ENCODE measurements at places on chromosomes 2 and 18.

GRCh38 chr2:46601328-46601963 is 122.1 kb downstream of the TMEM247 start:
- peak; percentile 61 for DNase-seq

GRCh38 chr18:63443829-63444228 is 21.6 kb upstream of the VPS4B start:
- DNase-seq = no peak

DNA sequence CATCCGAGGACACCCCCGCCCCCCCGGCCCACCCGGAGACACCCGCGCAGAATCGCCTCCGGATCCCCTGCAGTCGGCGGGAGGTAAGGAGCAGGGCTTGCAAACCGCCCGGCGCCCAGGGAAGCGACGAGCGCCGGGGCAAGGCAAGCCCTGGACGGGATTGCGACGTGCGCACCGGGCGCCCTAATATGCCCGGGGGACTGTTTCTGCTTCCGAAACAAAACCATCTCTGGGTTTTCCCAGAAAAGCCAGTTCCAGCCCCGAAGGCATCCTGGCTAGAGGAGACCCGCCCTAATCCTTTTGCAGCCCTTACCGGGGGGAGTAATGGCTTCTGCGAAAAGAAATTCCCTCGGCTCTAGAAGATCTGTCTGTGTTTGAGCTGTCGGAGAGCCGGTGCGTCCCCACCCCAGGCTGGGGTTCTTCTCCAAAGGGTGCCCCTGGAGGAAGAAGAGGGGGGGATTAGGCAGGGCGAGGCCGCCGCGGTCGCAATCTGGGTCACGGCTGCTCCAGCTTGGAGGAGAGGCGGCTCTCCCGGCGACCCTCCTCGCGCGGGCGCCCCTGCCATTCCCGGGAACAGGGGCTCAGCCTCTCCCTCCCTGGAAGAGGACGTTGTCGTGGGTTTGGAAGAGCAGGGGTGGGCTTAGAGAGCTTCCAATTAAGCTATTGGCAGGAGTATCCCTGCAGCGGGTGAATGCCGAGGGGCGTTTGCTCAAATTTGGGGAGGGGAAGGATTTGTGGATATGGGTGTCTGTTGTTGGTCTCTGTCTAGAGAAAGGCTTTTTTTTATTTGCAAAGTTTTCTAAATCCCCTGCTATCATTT is 521 bp downstream of the MYCN start:
- DNase-seq = no peak

DNA sequence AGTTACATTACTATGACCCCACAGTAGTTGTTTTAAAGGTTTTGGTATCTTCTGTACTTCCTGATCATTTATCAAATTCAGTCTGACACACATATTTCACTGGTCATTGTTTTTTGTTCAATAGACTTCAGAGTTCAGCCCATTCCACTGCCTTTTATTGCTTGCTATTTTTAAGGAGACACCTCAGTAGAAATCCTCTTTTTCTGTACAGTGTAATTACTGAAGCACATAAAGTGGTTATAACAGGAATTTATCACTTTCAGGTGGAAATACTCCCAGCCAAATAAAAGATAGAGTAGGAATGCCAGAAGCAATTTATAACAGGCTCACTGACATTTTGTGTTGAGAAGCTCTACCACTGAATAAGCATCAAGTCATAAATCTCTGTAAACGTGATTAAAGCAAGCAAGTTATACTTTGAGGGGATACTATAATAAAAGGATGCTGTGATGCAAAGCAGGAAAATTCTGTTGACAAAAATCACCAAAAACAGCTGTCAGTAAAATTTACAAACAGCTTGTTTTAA is 6.6 kb upstream of the BARD1 start:
- DNase-seq = no peak

DNA sequence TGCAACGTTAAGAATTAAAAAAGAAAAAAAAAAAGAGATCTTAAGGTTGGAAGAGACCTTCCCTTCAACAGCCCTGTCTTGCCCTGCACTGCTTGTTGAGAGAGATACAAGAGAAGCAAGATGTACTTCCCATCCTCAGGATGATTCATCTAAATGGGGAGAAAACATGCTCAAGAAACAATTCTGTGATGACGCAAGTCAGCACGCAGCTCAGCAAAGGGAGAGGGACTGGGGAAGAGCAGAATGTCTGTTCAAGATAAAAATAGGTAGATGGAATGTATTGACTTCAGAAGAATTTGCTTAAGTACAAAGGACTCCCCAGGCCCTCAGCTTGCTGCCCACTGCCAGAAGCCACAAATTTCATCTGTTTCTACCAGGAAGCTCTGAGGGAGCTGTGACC is 198.2 kb upstream of the SPRED2 start:
- DNase-seq = peak; percentile 21

DNA sequence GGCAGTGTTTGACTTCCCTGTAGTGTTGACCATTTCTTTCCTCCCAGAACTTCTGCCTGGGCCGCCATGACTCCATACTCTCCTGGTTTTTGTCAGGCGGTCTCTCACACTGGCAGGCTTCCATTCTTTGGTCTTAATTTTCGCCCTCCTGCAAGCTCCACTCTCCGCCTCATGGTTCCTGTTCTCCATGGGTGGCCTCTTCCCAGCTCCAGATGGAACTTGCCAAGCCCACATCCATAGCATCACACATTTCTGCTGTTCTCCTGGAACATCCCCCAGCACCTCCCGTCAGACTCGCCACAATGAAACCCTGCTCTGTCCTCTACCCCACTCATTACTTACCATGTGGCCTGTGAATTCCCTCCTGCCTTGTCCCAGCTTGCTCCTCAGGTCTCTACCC is 896 bp upstream of the AFF3 start:
- DNase-seq = no peak

GRCh38 chr18:62335494-62335893 is 10.4 kb downstream of the TNFRSF11A start:
- no peak for DNase-seq

GRCh38 chr2:234929002-234929401 is 22.8 kb upstream of the SH3BP4 start:
- DNase-seq = no peak

GRCh38 chr2:224769489-224769888 is 53.3 kb upstream of the CCDC195 start:
- no peak for DNase-seq

DNA sequence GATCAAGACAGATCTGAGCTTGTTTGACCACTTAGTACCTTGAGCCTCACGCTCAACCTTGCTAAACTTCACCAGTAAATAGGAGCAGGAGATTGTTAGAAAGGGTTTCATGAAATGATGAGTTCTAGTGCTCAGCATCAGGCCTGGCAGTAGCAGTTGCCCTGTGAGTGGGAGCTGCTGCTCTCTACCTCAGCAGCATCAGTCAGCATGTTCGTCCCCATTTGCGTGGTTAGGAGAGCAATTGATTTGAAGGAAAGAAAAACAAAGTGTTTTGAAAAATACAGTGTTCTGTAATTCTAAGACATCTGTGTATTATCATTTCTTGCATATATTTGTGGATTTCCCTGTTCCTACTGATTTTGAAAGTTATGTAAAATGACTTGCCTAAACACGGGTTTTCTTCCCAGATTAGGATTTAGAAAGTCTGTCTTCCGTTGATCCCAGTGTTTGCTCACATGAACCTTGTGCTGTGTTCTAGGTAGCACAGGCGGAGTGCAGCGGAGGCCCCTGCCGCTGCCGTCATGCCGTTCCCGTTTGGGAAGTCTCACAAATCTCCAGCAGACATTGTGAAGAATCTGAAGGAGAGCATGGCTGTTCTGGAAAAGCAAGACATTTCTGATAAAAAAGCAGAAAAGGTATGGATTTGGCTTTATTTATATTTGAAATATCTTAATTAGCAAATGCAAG is 47.0 kb downstream of the CAB39 start:
- no peak for DNase-seq
